ENCODE measurements at places on chromosomes 2 and 18. TPM values are rescaled to one million over a fixed set of nuclear protein-coding genes. Genes with fewer than 3 reads are reported as not detected.

Gene RIT2
- not detected for total RNA-seq

DNA sequence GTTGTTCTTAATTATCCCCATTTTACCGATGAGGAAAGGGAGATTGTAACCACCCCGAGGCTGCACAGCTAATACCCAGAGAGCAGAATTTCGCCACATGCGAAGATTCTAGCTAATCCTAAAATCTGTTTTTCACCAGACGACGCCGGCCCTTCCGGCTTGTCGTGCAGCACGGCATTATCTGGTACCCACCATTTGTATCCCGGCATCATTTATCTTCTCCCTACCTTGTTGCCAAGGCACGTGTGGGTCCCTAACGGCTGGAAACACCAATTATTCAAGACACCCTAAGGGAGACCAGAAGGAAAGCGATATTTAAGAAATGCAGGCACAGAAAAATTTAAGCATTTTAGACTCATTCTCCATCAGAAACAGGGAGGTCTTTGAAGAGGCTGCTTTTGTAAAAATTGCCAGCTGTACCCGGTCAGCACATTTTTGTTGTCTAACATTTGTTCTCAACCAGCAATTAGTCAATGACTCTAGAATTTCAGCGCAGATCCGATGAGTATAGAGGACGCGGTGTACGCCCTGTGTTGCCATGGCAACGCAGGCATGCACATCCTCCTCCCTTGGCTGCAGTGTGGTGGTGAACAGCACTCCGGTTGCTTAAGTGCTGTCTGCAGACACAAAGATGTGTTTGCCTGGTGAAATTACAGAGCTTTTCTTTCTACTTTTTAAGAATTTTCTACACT, 111.6 kb downstream of the AGAP1 start:
- no peak overlapping the region for H3K27ac ChIP-seq
- no peaks in the 10 kb centered on the region for H3K27me3 ChIP-seq
- DNase-seq = peak; percentile 41
- no peak overlapping the region for H3K4me3 ChIP-seq

DNA sequence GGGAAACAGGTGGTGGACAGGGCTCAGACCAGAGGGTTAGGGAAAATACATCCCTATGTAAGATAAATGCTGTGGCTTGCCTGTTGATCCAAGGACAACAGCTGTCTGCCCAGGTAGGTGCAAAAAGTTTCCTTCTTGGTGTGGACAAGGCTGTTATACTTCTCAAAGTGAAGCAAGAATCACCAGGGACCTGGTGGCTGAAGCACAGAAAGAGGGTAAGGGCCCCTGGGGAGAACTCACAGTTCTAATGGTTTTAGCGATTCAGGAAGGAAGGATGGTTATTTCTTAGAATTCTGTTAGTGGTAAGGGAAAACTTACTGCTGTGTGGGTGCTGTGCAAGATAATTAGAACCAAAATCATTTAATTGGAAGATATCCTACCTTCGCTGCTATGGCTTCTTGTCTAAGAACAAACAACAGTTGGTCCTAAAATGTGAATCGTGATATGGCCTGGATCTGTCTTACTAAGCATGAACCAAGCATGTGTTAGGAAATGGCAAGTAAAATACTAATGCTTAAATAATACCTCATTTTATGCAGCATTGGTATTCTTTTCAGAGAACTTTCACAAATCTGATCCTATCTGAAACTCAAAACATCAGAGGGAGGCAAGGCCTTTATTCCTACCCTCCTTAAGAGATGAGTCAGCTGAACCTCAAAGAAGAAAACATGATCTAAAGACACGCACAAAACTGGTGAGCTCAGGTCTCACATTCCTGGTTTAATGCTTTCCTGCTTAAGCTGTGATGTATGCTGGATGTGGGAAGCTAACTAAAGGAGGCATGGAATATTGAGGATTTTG, 159.2 kb upstream of the THUMPD2 start:
- no peaks in the 10 kb centered on the region for H3K27me3 ChIP-seq
- no peak for DNase-seq
- H3K4me1 ChIP-seq = no peaks in the 10 kb centered on the region
- H3K36me3 ChIP-seq = no peaks in the 10 kb centered on the region
- H3K4me3 ChIP-seq = no peak overlapping the region

Gene TRIB2
- 25.4 TPM for total RNA-seq

Gene NEB
- total RNA-seq = 2.5 TPM

GRCh38 chr2:191045141-191045540, 31.2 kb upstream of the STAT1 start:
- no peaks in the 10 kb centered on the region for H3K4me1 ChIP-seq
- H3K4me3 ChIP-seq = no peak overlapping the region
- H3K27me3 ChIP-seq = no peaks in the 10 kb centered on the region
- no peak overlapping the region for H3K27ac ChIP-seq

Gene ECEL1
- total RNA-seq = not detected

DNA sequence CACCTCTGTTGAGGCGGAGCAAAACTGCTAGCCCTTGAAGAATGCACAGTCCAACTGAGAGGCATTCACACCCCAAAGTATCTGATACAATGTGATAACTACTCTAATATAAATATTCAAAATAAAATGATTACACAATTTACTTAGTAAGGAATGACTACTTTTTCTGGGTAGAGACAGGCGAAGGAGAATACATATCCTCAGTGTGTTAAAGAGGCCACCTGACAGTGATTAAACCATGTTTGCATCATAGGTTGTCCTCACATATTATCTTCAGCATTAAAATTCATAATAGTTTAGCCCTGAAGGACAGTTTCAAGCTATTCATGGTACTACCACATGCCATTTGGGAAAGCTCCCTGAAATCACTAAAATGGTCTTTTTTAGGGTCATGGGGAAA, 16.9 kb upstream of the BAZ2B start:
- H3K36me3 ChIP-seq = no peaks in the 10 kb centered on the region
- no peak overlapping the region for H3K27ac ChIP-seq
- H3K4me1 ChIP-seq = no peaks in the 10 kb centered on the region
- no peaks in the 10 kb centered on the region for H3K27me3 ChIP-seq
- no peak for DNase-seq

DNA sequence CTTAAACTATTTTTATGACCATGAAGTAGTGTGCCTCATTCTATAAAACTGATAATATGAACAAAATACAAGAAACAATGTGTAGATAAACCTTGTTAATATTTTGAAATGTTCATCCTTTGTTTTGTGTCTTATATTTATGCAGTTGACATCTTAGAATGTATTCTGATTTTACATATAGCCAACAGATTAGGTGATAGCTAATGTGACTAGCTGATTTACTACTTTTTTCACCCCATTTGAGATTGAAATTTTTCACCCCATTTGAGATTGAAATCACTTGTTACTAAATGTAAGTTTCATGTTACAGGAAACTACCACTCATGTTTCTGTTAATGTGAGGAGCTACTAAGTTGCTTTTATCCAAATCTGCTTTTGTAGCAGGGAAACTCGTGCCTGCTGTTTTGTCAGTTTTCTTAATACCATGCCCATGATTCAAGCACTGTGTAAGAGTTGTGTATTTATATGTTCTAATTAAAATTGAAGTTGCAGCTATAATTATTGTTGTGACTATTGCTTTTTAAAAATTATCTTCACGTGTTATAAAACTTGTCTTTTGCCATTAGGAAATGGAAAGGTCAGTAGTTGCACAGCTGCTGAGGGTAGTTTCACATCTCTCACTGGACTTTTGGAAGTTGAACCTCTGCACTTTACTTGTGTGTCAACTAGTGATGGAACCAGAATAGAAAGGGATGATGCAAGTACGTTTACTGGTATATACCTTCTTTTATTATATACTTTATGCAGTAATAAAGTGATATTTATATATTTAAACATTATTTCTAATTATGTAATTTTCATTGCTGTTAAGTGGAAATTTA, 96.6 kb downstream of the BIRC6 start:
- H3K4me1 ChIP-seq = no peaks in the 10 kb centered on the region
- no peaks in the 10 kb centered on the region for H3K27me3 ChIP-seq
- no peak overlapping the region for H3K27ac ChIP-seq
- no peak for DNase-seq
- no peak overlapping the region for H3K4me3 ChIP-seq
- H3K36me3 ChIP-seq = peaks cover 37% of the 10 kb centered on the region

Gene ACTG2
- total RNA-seq = 65.3 TPM

- no peaks in the 10 kb centered on the region for H3K4me1 ChIP-seq
- DNase-seq = no peak
- H3K4me3 ChIP-seq = no peak overlapping the region
- H3K27me3 ChIP-seq = no peaks in the 10 kb centered on the region
- no peak overlapping the region for H3K27ac ChIP-seq
These were observed 80.6 kb downstream of the TRABD2A start for GRCh38 chr2:84800194-84800805.

Gene ZNF804A
- total RNA-seq = 0.59 TPM

Gene FOXD4L1
- total RNA-seq = 1.6 TPM

- no peaks in the 10 kb centered on the region for H3K4me1 ChIP-seq
- no peaks in the 10 kb centered on the region for H3K36me3 ChIP-seq
- H3K27me3 ChIP-seq = no peaks in the 10 kb centered on the region
- H3K27ac ChIP-seq = no peak overlapping the region
These were observed 514.4 kb upstream of the RAB6C start for GRCh38 chr2:129465045-129465444.

- H3K27ac ChIP-seq = no peak overlapping the region
- peaks cover 48% of the 10 kb centered on the region for H3K4me1 ChIP-seq
- no peaks in the 10 kb centered on the region for H3K27me3 ChIP-seq
- H3K36me3 ChIP-seq = peaks cover 48% of the 10 kb centered on the region
- H3K4me3 ChIP-seq = no peak overlapping the region
These were observed 4.2 kb downstream of the CLK1 start for GRCh38 chr2:200860092-200860795.

DNA sequence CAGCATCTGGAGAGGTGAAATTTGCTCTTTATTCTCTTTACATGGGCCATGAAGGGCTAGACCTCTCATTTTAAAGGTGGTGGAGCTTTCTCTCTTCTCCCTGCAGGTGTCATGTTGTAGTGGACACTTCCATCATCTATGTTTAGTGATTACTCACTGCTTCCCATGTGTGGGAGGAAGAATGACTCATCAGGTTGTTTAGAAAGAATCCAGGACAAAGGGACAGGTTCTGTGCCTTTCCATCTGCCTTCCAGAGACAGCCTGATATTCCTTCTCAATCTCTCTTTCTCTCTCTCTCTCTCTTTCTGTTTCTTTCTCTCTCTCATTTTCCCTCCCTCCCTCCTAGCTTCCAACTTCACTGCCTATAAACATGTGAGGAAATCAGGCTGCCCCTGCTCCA, 38.7 kb downstream of the SCG2 start:
- no peaks in the 10 kb centered on the region for H3K36me3 ChIP-seq
- no peak for DNase-seq
- H3K4me1 ChIP-seq = no peaks in the 10 kb centered on the region
- no peak overlapping the region for H3K27ac ChIP-seq
- H3K27me3 ChIP-seq = no peaks in the 10 kb centered on the region

- no peaks in the 10 kb centered on the region for H3K27me3 ChIP-seq
- H3K36me3 ChIP-seq = no peaks in the 10 kb centered on the region
- DNase-seq = no peak
- no peaks in the 10 kb centered on the region for H3K4me1 ChIP-seq
- no peak overlapping the region for H3K27ac ChIP-seq
- H3K4me3 ChIP-seq = no peak overlapping the region
These were observed 640.8 kb downstream of the DPP10 start for GRCh38 chr2:115083225-115083624.

Gene VWC2L
- total RNA-seq = not detected

DNA sequence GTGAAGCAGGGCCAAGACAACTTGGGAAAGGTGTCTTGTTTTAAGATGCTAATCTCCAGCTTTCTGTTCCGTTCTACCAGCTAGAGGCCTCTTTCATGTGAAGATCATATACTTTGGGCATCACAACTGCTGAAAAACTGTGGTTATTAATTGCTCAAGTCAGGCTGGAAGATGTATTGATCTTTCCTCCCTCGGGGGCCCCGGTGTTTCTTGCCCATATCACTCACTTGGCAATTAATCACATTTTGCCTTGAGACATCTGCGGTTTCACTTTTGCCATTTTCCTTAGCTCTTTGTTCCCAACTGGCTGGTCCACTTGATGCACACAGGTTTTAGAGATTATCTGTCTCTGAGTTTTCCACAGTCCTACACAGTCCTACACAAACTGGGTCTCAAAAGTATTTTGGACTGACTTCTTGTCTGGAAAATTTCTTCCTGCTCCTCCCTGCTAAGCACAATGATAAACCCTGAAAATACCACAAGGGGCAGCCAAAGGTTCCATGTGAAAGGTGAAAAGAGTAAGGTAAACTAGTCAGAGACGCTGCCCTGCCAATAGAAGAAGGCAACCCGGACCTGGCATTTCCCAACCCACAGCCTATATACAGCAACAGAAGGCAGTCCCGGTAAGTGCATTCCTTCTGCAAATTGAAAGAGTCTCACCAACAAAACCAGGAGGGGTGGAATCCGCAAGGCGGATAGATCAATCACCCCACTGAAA, 181.0 kb downstream of the AFF3 start:
- no peak overlapping the region for H3K27ac ChIP-seq
- H3K27me3 ChIP-seq = no peaks in the 10 kb centered on the region
- no peaks in the 10 kb centered on the region for H3K4me1 ChIP-seq
- no peaks in the 10 kb centered on the region for H3K36me3 ChIP-seq
- no peak for DNase-seq
- no peak overlapping the region for H3K4me3 ChIP-seq

Gene CTNNA2
- total RNA-seq = not detected

GRCh38 chr2:150487537-150488429, at the start of gene RND3:
Gene RND3 (minus strand): TSS chr2:150487667. CDS start chr2:150487417, 250 bp downstream.
- peak; percentile 94 for DNase-seq
- no peaks in the 10 kb centered on the region for H3K4me1 ChIP-seq
- H3K27ac ChIP-seq = peak within 1 kb of the TSS; percentile 89
- H3K36me3 ChIP-seq = no peaks in the 10 kb centered on the region
- H3K27me3 ChIP-seq = no peaks in the 10 kb centered on the region

DNA sequence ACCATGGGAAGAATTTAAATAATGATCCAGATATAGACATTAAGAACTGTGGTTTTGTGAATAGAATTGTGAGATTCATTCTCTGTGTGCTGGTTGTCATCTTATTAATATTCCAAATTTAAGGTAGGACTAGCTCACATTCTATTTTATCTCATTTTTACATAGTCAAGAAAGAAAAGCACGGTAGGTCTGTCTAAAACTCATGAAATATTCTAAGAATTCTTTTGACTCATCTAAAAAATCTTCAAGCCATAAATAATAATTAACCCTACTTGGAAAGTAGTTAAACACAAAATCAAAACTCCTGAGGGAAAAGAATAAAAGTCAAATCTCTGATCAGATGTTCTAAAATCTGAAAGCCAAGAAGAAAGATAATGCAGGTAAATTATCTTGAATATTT, 388.8 kb upstream of the CHAC2 start:
- no peaks in the 10 kb centered on the region for H3K4me1 ChIP-seq
- no peak for DNase-seq
- no peaks in the 10 kb centered on the region for H3K27me3 ChIP-seq
- H3K36me3 ChIP-seq = no peaks in the 10 kb centered on the region
- H3K27ac ChIP-seq = no peak overlapping the region
- no peak overlapping the region for H3K4me3 ChIP-seq

All from upper lobe of left lung (tissue), 6 donors.